ENCODE measurements at places on chromosomes 7 and 10.

GRCh38 chr7:151205730-151206129, 4.6 kb downstream of the H2BK1 start:
- no peak for DNase-seq

- DNase-seq: no peak
These were observed 745 bp downstream of the TCERG1L start for GRCh38 chr10:131310551-131311401.

- DNase-seq: no peak
These were observed 32.7 kb upstream of the DMTF1 start for GRCh38 chr7:87119581-87119980.

DNA sequence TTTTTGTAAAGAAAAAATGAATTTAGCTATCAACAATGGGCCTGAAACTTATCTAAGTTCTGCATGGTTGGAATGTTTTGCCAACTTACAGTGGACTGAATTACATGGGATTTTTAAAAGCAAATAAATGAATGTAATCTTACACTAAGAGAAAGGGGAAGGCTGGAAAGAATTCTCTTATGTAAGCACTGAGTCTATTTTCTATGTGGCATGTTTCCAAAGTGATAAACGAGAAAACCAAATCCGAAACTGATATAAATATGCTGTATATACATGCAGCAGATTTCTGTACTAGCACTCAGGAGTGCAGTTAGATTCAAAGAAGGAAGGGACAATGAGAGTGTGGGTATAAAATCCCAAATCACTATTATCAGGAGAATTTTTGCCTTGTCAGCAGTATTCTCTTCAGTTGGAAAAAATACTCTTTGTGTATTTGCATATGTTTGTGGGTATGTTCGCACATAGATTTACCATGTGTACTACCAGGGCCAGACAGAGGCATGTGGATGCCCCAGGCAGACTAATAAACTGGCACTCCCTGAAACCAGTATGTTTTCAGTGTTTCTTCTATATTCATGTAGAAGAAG, 334.3 kb upstream of the SEMA3D start:
- no peak for DNase-seq

GRCh38 chr10:88687853-88688467, 18.1 kb upstream of the LIPK start:
- DNase-seq: no peak

GRCh38 chr7:121398246-121398645, 2.1 kb upstream of the FAM3C start:
- no peak for DNase-seq

DNA sequence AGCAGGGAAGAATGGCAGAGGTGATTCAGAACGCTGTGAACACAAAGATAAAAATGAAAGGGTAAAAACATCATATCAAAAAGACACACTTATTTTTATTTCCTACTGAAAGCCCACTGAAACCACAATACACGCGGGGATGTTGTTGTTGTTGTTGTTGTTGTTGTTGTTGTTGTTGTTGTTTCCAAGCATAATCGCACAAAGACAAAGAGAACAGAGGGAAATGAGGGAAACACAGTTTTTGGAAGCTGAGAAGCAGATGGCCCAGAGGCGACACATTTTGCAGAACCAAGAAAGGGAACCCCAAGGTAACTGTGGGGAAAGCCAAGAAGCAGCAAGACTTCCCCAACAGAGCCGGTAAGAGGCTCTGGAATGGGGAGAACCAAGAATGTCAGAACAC, 113.9 kb downstream of the PARD3 start:
- no peak for DNase-seq

DNA sequence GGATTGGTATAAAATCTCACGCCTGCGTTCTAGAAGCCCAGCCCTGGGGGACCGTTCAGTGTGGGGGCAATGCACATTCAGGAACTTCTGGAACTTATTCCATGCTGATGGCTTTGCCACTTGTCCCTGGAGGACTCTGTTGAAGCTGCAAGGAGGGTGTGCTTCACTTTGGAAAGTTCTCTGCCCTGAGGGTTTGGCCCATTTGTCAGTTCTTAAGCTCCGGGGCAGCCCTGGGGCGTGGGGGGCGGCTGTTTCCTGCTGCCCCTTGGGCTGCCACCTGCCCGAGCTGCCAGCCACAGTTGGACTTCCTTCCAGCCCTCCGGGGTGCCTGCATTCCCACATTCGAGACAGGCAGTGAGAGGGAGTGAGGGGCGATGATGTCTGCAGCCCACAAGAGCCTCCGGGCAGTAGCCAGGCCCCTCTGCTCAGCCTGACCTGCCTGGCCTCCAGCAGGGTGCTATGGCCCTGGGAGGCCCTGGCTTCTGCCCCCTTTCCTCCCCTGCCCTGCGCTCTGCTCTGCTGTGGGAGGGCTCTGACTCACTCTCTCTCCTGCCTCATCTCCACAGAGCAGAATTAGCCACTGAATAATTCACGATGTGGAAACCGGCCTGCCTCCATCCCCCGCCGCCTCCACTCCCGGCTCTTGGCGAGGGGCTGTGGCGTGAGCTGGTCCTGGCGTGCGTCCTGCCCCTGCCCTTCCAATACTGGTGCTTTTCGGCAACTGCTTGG, 1.9 kb downstream of the TTYH3 start:
- no peak for DNase-seq

GRCh38 chr10:104329735-104330134, 8.5 kb downstream of the ITPRIP start:
- DNase-seq: no peak

DNA sequence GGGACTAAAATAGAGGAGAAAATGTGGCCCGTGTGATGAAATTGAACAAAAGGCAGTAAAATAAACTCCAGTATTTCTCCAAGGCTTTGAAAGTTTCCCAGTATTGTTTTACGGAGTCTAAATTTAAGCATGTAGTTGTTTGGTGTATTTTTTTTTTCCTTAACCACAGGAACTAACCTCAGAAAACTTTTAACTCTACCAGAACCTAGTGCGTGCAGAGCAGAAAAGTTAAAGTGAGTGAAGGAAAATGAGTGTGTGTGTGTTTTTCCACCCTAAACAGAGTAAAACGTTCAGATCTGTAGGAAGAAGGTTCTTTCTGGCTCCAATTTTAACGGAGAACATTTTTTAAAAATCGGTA, 812 bp downstream of the PROSER2 start:
- DNase-seq: peak; percentile 16

DNA sequence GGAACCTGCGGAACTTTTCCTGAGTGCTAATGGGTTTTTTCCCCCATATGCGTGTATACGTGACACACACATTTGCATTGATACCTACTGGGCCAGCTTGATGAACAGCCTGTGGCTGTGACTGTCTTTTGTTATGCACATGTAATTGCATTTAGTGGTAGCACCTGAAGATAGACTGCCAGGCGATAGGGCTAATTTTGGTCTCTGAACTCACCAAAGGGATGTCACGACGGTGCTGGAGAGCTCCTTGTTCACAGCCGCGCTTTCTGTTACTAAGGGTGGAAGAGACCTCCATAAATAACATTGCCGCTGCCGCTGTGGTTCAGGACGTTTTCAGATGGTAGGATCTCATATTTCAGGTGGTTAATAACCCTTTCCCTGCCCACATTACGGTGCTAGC, 133.2 kb downstream of the CAMK1D start:
- DNase-seq: no peak

DNA sequence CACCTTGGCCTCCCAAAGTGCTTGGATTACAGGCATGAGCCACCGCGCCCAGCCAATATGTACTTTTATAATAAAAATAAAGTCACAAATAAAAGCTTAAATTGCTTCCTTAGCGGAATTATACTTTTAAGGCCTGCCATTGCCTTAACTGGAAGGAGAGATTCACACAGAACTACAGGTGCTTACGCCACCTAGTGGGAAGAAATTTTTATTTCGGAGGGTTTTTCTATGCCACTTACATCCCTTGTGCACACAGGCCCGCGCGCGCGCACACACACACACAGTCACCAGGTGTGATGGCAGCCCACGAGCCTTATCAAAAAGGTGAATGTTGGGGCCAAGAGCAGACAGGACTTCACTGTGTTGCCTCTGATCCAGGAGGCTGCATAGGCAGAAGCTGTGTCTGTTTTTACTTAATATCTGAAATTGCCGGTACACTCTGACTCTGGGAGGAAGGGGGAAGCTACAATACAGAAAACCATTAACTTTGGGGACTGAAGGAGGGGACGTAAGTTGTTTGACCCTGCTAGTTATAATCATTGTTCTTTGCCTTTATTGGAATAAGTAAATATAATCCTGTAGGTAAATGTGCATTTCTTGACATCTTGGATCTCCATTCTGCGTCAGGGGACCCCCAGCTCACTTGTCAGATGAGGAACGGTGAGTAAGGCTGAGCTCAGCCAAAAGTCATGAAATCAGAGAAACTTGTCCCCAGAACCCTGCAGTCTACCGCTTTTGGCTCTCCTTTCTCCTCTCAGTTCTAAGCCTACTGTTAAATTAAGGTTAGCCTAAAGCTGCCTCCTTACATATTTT, 87.1 kb downstream of the SLC16A9 start:
- DNase-seq: peak; percentile 9

DNA sequence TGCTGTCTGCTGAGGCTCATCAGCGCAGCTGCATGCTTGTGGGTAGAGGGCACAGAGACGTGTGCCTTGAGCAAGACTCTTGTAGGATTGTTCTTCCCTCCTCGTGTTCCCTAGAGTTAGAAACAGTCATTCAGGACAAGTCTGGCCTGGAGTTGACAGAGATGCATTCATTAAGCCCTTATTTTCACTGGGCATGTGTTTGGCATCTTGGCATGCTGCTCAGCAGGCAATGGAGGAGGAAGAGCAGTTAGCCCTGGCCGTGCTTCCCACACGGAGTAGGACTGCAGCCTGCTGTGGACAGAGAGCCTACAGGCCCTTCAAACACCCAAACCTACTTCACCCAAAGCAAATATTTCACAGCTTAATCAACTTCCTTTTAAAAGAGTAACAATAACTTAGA, 73.0 kb upstream of the GJD4 start:
- DNase-seq: no peak

DNA sequence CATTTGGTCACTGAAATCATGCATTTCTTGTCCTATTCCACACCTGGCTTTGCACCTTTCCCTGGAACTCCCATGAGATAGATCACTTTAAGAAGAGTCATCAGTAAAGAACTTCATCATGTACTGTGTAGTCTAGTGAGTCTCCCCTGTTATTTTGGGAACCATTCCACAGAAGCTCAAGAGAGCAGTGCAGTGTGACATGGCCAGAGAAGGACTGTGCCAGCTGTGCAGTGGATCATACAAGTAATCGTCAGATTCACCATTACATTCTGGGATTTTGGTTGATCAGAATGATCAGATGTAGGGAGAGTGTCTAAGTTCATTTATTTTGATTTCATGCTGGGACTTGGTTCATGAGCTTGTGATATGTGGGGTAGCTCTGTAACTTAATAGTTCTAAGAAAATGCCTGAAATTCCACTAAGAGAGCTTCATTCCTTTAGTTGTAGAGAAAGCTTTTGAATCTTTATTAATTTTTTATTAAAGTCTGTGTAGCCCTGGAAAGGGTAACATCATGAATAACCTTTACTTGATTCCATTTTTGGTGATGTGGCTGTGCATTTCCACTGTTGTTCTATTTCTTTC, 166.8 kb downstream of the SUGCT start:
- no peak for DNase-seq

GRCh38 chr7:56290548-56290947, 174.3 kb upstream of the NUPR2 start:
- no peak for DNase-seq

GRCh38 chr10:132134241-132135052, 52.3 kb upstream of the DPYSL4 start:
- no peak for DNase-seq

DNA sequence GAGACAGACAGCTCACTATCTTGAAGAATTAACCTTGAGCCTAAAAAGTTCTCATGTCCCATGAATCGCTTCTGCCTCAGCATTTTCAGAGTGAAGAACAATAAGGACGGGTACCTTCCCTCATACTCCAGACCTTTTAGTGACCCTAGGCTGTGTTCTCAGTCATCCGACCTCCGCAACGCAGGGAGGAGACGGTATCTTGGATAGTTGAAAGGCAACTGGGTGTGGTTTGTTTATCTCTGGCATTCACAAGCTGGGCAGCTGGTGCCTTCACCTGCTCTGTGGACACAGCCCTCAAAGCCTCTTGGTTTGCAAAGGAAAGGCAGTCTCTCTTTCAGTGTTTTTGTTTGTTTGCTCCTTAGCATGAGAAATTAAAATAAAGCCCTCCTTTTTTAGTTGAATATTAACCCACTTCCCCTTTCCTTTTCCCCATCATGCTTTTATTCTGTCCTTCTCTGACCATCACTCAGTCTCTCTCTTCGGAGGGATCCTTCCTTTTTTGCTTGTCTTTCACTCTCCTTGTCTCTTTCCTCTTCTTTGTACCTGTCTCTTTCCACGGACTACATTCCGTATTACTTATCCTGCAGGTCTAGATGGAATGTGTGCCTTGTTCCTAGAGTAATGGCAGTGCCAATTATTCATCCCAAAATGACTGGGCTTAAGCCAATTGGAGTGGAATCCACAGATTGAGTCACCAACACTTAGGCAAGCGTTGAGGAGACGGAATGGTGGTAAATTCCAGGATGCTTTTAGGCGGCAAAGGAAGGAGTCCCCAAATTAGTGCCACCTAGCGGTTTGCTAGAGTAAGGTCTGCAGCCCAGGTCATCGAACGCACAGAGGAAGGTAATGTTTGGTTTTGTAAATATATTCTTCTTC, 45.8 kb downstream of the PRR15 start:
- no peak for DNase-seq

GRCh38 chr10:121211446-121211845, 360.3 kb downstream of the WDR11 start:
- no peak for DNase-seq

- no peak for DNase-seq
These were observed 101.6 kb upstream of the KCND2 start for GRCh38 chr7:120171406-120171805.

- no peak for DNase-seq
These were observed 62.8 kb upstream of the EBF3 start for GRCh38 chr10:130026670-130027456.

GRCh38 chr10:126135941-126136595, 239.7 kb downstream of the FANK1 start:
- DNase-seq: no peak

GRCh38 chr7:141462958-141463357, 88.3 kb upstream of the AGK start:
- DNase-seq: no peak

GRCh38 chr10:88819290-88819689, 16.8 kb downstream of the LIPM start:
- DNase-seq: no peak

DNA sequence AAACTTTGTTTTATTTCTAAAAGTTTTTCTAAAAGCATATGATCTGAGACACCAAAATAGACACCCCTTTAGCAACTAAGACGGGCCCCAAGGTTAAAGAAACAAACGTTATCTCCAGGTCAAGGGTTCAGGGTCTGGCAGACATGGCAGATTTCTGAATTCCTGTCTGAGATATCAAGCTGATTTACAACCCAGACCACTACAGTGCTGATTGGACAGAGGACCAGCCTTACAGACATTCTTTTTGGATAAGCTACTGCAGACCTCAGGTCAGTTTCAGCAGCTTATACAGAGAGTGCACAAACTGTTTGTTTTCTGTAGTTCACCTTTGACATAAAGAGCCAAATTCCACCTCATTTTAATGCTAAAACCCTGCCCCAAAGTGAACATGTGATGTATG, 34.8 kb downstream of the SVOPL start:
- no peak for DNase-seq

Data from stimulated activated naive CD4-positive, alpha-beta T cell (primary cell).